ENCODE measurements at places on chromosomes 16 and 17. TPM values are rescaled to one million over a fixed set of nuclear protein-coding genes. Genes with fewer than 3 reads are reported as not detected.

GRCh38 chr16:2196162-2196980, at the start of gene CASKIN1:
TSS of gene CASKIN1 (minus strand) at chr16:2196605. CDS start at chr16:2196432, 173 bp downstream.
- H3K4me3 ChIP-seq, result no peak within 1 kb of the TSS
- H3K4me1 ChIP-seq, result peaks cover 9% of the 10 kb centered on the region
- DNase-seq, result no peak
- H3K27ac ChIP-seq, result no peak within 1 kb of the TSS
- H3K36me3 ChIP-seq, result no peaks in the 10 kb centered on the region
- peaks cover 33% of the 10 kb centered on the region for H3K27me3 ChIP-seq

- H3K27me3 ChIP-seq, result no peaks in the 10 kb centered on the region
- no peak for DNase-seq
- H3K27ac ChIP-seq, result no peak overlapping the region
- H3K4me3 ChIP-seq, result no peak overlapping the region
- H3K36me3 ChIP-seq, result no peaks in the 10 kb centered on the region
Measured at GRCh38 chr17:31513731-31514427, 122.4 kb downstream of the RAB11FIP4 start.

- H3K27me3 ChIP-seq, result no peaks in the 10 kb centered on the region
- no peak for DNase-seq
- H3K27ac ChIP-seq, result no peak overlapping the region
- peaks cover 8% of the 10 kb centered on the region for H3K36me3 ChIP-seq
- peaks cover 44% of the 10 kb centered on the region for H3K4me1 ChIP-seq
Measured at GRCh38 chr17:21211825-21212479, 2.0 kb downstream of the TMEM11 start.

Gene FAM83G
- 14.6 TPM for total RNA-seq

Gene MSL1
- total RNA-seq, result 88.6 TPM
